ENCODE measurements at places on chromosomes 7 and 10.

DNA sequence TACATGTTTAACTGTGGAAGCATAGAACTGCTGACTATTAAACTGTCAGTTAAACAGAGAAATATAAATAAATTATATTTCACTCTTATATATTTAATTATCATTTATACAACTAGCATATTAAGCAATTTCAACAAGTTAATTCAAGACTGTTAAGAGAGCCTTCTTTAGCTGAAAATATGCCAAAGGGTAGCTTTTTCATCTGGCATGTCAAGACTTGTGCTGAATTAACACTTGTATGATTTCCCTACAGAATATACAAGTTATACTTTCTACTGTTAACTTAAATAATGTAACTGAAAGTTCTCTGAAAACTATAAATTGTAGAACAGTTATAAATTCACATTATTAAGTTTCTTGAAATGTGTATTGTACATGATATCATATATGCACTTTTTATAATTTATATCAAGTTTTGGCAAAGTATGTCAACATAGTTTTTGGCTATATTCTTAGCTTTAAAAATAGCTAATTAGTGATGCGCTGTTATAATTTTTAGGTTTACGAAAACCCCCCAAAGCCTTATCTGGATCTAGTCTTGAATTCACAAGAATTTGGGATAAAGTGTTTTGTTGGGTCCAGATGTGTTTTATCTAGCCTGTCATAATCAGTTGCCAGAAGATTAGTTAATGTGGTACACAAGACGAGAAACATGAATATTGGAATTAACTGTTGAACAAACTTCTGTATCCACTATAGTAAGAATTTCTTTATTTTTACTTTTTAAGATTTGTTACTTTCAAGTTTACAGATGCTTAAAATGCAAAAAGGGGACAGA, 231.1 kb upstream of the FOXP2 start:
- DNase-seq, result no peak

DNA sequence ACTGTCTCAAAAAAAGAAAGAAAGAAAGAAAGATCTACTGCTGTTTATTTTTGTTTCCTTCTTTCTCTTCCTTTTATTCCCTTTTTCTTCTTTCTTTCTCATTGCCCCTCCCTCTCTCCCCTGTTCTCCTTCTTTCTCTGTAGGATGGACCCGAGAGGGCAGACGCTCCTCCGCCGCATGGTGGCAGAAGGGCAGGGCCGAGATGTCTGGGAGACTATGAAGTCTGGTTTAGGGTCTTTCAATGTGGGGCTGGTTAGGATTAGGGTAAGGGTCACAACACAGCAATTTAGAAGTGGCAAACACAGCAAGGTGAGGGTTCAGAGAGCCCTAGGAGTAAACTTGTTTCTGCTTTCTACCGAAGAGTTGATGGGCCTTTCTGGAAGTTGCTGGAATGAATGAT, 45.7 kb upstream of the RASGEF1A start:
- no peak for DNase-seq

GRCh38 chr10:101050208-101051069, 11.3 kb upstream of the KAZALD1 start:
- peak; percentile 57 for DNase-seq

GRCh38 chr10:49153971-49154370, 20.1 kb upstream of the FAM170B start:
- DNase-seq, result no peak

DNA sequence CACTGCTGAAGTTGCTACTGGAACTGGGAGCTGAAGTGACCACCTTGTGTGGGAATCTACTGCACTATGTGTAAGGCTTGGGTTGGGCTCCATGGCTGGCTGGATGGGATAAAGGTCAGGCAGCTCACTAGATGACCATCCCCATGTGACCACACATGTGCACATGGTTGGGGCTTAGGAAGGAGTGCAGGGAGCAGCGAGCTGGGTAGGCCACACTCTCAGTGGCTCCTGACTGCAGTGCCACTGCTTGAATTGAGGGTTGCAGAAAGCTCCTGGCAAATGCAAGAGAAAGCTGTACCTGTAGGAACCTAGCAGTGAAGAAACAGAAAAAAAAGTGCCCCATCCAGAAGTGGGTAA, 47.5 kb upstream of the AMPH start:
- no peak for DNase-seq

DNA sequence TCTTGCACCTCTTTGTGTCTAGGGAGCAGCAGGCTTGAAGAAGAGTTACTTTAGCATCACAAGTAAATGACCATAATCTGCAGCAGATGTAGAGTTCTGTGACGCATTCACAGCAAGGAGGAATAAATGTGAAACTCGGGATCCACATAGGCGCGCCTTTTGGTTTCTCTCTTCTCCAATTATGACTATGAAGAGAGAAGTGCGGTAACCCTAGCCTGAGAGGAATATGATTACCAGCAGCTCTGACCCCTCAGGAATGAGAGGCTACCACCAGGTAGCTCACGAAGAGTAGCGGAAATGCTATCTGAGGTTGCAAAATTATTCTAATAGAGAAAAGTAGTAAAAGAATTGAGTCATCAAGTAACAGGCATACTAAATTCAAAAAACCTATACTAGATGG, 25.2 kb upstream of the DMTF1 start:
- no peak for DNase-seq

GRCh38 chr10:115649217-115649616, 556.1 kb downstream of the ATRNL1 start:
- no peak for DNase-seq

GRCh38 chr10:52215745-52216361, 98.2 kb upstream of the DKK1 start:
- no peak for DNase-seq

DNA sequence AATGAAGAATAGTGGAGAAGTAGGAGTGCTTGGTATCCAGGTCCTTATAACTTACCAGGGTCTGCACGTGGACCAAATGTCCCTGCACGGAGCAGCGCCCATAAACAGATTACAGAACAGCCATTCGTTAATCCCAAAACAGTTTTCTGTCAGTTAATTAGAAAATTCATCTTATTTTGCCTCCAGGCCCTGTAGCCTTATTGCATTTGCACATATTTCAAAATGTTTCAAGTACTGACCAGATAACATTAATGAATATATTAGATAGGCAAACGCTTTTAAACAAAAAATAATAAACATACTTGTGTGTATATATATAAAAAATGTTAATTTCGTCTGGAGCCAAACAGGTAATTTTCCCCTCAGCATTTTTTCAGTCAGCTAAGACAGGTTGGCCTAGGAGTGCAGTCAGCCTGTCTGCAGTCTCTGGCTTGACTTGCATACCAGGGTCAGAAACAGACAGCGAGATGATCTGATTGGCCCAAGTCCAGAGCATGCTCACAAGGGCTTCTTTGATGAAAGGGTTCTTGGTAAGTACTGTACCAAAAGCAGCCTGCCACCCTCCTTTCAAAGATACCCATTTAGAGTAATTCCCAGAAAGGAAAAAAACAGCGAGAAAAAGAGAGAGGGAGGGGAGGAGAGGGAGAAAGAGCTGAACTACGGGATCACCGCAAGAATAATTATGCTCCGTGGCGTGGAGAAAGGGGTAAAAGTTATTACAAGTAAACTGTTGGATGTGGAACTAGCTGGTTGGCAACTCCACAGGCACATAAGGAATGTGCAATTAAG, 194.4 kb upstream of the TCF7L2 start:
- DNase-seq, result no peak

GRCh38 chr10:105063796-105064195, 422.7 kb downstream of the SORCS3 start:
- DNase-seq, result no peak

- DNase-seq, result no peak
Measured at GRCh38 chr7:55549457-55549856, 22.8 kb downstream of the VOPP1 start.

DNA sequence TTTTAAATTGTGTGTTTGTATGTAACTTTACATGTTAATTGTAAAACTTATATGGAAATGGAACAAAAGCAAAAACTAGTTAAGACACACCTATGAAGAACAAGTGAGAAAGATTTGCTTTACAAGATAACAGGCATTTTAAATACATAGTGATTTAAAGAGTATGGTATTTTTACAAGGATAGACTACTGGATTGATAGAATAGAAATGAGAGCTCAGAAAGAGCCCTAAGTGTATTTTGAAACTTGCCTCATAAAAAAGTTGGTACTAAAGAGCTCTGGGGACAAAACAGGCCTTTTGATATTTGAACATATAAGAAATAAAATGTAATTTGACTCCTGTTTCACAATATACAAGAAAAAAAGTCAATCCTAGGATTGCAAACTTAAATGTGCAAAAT, 928.4 kb downstream of the REEP3 start:
- DNase-seq, result no peak

DNA sequence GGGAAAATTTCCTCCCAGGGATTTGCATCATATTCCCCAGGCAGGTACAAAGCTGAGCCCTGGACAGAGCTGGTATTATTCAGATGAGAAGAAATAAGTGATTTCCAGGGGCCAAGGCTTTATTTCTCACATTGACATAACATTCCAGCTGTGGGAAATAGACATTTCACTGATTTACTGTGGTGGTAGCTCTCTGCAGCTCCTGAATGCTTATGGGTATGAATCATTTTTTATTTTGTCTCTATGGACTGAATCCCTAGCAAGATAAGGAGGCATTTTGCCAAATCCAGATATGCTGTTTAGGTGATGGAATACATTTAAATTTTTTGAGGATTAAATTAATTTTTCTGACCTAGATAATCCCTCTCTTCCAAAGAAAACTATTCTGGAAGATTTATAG, 97.9 kb downstream of the MTPN start:
- no peak for DNase-seq

GRCh38 chr10:78830062-78830975, 238.4 kb upstream of the ZMIZ1 start:
- no peak for DNase-seq

DNA sequence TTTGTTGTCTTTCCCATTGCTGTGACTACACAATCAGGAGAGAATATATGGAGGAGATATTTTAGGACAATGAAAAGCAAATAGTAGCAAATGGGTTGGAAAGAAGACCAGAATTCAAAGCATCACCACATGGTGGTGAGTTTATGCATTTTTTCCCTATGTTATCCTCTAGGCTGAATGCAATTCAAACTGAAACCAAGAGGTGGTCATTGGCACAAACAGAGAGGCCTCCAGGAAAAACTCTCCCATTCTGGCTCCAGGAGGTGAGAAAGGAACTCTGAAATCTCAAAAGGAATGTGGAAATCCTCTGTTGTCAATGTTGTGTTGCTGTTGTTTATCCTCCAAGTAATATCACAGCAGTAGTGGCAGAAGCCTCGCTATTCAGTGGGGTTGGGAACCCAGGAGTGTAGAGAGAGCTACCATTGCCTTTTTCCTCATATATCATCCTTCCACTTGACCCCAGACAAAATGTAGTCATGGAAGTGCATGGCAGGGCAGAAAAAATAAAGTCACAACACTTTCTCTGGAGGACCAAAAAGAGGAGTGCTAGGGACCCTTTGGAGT, 819.1 kb downstream of the GRID1 start:
- DNase-seq, result no peak

GRCh38 chr10:93745408-93746065, 12.2 kb upstream of the LGI1 start:
- DNase-seq, result no peak

- no peak for DNase-seq
Measured at GRCh38 chr10:48363617-48364355, 57.3 kb downstream of the MAPK8 start.

DNA sequence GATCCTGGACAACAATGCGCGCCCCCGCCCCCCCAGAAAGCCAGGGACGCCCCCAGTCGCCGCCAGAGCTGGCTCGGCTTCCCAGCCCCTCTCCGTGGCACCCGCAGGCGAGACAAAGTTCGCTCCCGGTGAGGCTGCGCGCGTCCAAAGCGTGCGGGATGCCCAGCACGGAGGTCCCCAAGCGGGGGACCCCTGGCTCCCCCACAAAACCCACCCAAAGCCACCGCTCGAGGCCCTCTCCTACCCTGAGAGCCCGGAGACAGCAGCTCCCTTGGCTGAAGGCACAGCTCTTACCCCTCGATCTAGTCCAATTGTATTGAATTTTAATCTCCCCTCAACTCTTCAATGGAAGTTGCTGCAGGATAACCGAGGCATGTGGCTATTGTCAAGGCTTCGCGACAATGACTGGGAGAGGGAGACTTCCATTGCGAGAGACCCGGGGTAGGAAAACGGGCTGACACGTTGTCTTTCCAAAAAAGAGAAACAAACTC, 305.3 kb downstream of the PRPF18 start:
- DNase-seq, result no peak

- DNase-seq, result no peak
Measured at GRCh38 chr7:129796186-129796775, 156.5 kb downstream of the UBE2H start.

DNA sequence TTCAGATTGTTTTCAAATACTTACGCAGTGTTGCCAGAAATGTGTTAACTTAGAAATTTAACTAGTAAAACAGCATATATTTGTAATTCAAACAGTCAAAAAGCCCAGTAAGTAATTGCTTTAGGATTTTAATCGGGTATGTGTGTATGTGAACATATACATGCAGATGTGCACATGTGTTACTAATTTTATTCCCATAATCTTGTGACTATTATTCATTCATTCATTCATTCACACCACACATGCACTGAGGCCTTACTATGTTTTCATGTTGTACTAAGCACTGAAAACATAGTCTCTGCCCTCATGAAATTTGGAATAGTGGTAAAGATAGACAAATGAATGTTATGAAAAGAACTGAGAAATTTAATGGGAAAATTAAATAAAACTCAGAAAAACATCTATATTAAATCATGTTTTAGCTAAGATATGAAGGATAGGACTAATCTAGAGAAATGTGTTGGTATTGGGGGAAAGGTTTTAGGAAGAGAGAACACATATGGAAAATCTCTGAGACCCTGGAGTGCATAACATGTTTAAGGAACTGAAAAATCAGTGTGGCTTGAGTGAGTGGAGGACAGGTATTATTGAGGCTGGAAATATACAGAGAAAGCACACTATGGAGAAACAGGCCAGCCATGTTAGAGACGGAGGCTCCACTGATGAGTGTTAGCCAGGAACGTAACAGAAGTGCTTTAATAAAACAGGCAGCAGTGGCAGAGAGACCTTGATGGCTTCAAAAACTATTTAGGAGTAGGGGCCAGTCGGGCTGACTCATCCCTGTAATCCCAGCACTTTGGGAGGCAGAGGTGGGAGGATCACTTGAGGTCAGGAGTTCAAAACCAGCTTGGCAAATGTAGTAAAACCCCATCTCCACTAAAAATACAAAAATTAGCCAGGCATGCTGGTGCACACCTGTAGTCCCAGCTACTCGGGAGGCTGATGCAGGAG, 80.3 kb downstream of the HDAC9 start:
- DNase-seq, result no peak

GRCh38 chr10:74137992-74138391, 12.6 kb downstream of the AP3M1 start:
- DNase-seq, result no peak

GRCh38 chr7:20545016-20545415, 70.5 kb upstream of the ABCB5 start:
- DNase-seq, result no peak

Measured in left cardiac atrium (tissue), 4 donors.